Stimulated activated CD8-positive, alpha-beta memory T cell treated with anti-CD3 and anti-CD28 coated beads, Interleukin-2, amount 100 ng/mL, for 1 hour (primary cell): ENCODE measurements at places on chromosomes 12 and 14.

DNA sequence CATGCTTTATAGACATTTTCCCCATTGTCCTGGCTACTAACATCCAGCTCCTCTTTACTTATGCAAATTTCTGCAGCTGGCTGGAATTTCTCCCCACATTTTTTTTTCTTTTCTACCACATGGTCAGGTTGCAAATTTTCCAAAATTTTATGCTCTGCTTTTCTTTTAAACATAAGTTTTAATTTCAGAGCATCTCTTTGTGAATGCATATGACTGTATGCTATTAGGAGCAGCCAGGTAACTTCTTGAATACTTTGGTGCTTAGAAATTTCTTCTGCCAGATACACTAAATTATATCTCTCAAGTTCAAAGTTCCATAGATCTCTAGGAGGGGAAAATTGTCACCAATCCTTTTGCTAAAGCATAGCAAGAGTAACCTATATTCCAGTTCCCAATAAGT lies 365.9 kb downstream of the LRFN5 start:
- DNase-seq = no peak

DNA sequence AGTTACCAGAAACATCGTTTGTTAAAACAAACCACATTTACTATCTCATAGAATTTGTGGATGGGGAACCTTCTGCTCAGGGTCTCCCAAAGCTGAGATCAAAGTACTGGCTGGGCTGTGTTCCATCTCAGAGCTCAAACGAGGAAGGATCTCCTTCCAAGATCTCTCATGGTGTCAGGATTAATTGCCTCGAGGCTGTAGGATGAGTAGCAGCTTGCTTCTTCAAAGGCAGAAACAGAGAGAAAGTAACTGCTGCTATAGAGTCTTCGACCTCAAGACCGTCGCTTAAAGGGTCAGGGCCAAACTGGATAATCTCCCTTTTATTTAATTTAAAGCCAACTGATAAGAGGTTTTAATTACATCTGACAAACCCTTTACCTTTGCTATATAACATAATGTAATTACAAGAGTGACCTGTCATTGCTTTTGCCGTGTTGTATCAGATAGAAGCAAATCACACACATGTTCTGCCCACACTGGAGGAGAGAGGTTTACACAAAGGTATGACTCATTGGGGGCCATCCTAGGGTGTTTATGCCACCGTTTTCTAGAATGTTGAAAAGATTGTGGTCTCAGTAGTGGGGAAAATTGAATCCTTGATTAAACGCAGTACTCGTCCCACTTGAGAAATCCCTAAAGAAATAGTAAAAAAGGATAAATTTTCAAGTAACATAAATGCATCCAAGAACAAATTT lies 868.8 kb upstream of the TMEM132C start:
- no peak for DNase-seq

DNA sequence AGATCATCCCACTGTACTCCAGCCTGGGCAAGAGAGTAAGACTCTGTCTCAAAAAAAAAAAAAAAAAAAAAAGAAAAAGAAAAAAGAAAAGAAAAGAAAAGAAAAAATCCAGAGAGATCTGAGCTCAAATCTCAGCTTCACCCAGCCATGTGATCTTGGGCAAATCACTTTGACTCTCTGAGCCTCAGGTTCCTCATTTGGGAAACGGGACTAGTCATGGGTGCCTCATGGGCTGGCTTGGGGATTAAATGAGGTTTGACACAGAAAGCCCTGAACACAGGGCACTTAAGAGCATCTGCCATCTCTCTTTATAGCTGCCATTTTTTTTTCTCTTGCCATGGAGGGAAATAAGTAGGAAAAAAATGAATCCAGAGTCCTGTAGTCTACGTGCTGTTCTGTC lies 86.2 kb upstream of the MYL2 start:
- DNase-seq = no peak

DNA sequence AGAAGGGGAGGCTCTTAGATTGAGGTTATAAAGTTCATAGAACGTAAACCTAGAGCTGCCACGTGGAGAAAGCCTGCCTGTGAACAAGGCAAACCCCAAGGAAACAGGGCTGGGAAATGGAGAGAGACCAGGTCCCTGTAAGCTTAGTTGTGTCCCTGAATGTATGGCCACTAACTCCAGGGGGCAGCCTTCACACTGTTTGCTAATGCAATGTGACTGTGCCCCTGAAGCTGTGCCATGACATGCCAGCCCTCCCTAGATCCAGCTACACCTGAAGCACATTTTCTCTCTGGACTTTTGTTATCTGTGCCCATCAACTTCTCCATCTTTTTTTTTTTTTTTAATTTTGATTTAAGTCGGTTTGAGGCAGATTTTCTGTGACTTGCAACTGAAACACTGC lies 60.6 kb upstream of the TMCC3 start:
- no peak for DNase-seq

- DNase-seq = no peak
These were observed at the start of gene GLI1 for GRCh38 chr12:57459750-57460467. Gene GLI1 (plus strand): TSS chr12:57459785. CDS start chr12:57463692, 3,907 bp downstream.

GRCh38 chr14:74627076-74627475 lies 15.0 kb upstream of the LTBP2 start:
- no peak for DNase-seq

DNA sequence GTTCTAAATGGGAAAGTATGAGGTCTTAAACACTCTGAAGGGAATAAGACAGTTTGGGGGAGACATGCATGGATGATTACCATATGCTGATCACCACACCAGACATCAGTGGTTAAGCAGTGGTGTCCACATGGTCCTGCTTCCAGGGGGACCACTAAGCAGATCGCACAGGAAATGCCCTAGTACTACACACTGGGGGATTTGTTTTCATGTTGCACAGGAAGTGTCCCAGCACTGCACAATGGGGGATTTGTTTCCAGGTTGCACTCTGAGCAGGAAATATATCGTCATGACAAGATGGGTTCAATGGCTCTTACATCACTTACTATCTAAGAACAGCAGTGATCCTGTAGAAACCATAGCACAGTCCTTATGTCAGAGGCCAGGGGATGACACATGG lies 245.5 kb downstream of the BCL11B start:
- DNase-seq = no peak

DNA sequence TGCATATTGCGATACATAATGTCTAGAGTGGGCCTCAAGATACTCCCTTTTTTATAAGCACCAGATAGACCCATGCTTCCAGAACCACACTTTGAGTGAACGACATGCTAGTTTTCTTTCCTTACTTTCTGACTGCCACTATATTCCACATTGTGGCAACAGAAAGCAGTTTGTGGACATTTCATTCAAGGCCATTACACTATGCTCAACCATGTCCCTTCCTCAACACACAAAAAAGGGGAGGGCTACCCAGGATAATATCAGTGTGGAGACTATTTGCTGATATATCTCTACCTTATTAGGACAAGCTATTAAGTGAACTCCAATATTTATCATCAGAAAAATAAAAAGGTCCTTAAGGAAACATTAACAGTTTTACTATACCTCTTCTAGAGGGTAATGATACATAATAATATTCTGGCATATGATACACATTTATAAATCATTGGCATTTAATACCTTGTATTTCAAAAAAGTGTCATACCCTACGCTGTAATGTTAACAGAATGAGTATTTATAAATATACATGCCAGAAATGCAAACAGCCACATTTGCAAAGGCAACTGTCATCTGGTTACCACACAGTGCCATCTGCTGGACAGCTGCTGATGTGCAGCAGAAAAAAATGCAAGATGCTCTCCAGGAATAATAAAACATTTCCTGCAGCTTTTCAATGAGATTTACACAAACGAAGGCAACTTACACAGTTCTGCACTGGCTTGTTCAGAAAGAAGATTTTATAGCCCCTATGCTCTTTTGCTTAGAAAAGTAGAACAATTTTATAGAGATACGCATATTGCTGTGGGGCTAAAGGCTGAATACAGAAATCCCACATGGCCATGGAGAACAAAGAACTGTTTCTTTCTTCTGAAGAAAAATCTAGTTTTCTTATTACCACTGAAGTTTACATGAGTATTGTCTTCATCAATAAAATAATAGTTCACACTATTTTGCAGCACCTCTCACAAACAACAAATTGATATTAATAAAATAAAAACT lies 182.2 kb upstream of the GRIP1 start:
- DNase-seq = peak; percentile 46

GRCh38 chr14:34184126-34184525 lies 233.3 kb upstream of the EGLN3 start:
- no peak for DNase-seq

- DNase-seq = no peak
These were observed 41.5 kb upstream of the FBXO21 start for GRCh38 chr12:117231750-117232149.

DNA sequence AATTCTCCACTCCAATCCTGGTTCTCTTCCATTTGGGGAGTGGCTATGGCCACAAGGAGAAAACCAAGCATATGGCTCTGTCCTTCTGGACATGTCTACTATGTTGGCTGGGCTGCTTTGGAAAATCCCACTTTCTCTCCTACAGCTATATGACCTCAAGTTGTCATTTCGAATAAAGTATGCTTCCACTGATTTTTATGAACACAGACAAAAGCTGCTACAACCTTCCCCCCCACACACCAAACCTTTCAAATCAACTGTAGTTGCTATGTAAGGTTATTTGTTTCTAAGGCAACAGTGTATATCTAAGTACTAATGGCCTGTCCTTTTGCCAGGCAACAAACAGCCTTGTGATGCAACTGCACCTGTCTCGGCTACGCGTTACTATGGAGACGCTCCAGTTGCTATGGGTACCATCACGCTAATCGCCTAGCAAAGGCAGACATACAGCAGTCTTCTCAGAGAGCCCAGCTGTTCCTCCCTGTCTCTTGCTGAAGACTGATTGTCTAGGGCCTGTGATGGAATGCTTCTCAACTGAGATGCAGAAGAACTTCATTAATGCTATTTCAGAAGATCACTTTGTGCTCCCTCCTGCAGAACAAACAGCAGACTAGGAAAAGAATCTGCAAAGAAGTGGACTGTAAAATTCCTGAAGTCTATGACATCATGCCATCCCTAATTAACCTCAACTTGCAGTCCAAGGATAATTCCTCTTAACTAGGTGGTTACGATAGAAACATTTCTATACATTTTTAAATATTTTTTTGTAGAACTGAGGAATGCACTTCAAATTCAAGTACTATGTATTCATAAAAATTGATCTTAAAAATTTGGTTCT lies 67.6 kb downstream of the FOXN3 start:
- no peak for DNase-seq

DNA sequence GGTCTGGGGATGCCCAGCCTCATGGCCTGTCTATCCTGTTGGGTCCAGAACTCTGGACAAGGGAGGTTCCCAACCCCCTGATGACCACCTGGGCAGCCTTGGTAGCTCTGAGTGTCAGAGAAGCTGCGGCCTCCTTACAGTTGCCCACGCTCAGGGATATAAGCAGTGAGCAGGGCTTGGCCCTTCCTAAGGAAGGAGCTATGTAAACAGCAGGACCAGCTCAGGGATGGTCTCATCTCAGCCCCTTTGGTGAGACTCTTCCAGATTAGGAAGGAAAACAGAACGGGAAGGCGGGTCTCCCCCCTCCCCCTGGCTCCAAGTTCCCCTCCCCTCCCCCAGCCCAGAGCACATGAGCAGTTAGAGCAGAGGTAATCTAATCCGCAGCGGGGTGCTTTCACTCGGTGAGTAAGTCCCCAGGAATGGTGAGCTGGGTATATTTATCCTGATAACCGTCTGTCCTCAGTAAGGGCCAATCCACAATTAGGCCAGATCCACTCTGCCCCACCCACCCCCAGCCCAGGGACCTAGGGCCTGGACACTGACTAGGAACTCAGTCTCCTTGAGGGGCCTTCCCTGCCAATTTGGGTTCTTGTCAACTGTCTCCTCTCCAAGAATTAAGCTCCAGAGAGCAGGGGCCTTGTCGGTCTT lies 29.5 kb upstream of the RPLP0 start:
- no peak for DNase-seq

GRCh38 chr12:12528361-12529270 lies 34.0 kb downstream of the DUSP16 start:
- DNase-seq = no peak

DNA sequence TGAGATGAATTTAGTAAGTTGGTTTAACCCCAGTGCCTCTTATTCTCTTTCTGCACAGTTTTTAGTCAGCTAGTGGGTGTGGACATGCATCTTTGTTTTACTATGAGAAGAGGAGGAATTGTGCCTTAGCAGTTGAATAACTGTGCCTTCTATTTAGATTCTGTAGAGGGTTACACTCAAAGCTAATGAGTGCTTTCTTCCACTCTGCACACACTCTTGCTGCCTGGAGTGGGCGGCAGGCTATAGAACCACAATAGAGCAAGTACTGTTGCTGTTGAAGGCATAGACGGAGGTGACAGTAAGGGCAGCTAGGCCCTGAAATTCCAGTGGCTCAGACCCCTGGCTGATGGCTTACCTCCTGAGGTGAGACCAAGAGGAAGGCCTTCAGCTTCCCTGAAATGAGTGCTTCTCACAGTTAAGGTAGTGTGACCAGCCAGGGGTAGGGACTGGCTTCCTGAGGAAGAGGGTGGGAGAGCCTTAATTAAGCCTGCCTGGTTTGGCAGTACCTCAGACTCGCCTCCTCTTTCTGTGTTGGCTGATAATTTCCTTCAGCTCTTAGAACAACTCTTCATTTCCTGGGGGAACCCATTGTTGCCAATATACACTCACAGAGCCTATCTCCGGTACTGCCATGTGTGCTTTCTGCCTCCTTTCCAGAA lies 24.7 kb downstream of the SUSD6 start:
- DNase-seq = no peak

DNA sequence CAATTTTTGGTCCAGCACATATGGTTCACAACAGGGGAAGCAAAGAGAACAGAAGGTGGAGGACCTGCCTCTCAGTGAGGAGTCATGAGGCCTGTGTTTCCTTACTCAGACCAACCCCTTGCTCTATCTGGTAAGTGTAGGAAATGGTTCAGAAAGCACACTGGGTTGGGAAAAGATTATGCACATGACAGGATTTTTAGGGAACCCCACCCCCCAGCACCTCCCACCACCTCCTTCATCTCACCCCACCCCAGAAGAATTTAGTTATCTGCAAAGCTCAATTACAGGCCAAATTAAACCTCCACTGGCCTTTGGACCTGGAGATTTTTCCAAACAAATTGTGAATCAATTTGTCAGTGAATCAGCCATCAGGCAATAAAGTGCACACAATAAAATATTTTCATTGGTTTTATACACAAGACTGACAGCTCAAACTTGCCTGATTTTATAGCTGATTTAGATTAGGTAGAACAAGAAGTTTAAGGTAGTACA lies 132.8 kb downstream of the DACT1 start:
- DNase-seq = no peak

DNA sequence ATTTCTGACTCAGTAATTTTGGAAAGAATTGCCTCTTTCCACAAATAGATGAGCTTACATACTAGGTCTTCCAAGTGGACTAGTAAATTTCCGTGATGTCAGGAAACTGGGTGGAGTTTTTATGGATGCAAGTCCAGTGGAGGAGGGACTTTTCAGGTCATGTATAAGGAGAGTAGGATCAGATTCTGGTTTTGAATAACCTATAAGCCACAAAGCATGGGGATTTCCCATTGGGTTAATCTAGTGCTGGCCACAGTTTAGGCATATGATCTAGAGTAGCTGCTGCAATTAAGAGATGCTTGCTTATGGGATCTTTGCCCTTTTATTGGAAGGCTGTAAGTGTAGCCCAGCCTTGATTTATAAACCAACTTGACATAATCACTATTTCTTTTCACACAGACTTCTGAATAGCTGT lies 33.8 kb downstream of the STK38L start:
- no peak for DNase-seq
